ENCODE measurements at places on chromosomes 7 and 10.

GRCh38 chr7:137343281-137343841 lies at the start of gene PTN:
Gene PTN (minus strand): TSS chr7:137343733. CDS start chr7:137254973, 88,760 bp downstream.
- DNase-seq = no peak

GRCh38 chr10:113385021-113385999 lies 167.5 kb upstream of the HABP2 start:
- DNase-seq = peak; percentile 91

GRCh38 chr7:75866489-75867389 lies 12.1 kb upstream of the RHBDD2 start:
- DNase-seq = peak; percentile 84

DNA sequence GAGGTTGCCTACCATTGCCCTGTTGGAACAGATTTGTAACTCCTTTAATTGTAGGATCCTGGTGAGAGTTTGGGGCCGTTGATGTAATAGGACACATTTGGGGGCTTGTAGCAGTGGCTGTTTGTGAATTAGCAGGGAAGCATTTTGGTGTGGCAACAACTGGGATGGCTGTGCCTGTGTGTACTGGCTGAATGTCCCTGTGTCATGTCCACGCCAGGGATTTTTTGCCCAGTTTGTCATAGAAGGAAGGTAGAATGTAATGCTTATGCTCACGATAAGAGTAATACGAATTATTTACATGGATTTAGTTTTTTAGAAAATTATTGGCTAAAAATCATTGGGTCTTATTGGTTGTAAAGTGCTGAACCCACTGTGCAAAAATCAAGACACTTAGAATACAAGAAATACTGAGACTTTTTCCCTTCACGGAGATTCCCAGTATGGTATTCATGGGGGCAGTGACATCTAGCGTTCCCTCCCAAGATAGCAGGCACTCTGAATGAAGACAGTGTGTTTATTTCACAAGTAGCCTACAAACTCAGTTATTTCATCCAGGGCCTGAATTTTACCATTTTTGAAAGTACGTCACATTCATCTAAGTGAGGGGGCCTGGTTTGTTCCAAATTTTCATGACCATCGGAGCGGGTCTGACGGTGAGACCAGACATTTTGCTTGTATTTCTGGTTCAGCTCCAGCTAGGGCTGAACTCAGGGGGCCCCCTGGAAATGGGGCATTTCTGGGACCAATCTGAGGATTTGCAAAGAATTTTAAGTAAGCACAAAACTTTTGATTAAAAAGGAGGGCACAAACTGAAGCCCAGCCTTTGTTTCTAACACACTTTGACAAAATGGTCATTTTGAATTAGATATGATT lies 74.7 kb downstream of the CACNB2 start:
- peak; percentile 58 for DNase-seq

DNA sequence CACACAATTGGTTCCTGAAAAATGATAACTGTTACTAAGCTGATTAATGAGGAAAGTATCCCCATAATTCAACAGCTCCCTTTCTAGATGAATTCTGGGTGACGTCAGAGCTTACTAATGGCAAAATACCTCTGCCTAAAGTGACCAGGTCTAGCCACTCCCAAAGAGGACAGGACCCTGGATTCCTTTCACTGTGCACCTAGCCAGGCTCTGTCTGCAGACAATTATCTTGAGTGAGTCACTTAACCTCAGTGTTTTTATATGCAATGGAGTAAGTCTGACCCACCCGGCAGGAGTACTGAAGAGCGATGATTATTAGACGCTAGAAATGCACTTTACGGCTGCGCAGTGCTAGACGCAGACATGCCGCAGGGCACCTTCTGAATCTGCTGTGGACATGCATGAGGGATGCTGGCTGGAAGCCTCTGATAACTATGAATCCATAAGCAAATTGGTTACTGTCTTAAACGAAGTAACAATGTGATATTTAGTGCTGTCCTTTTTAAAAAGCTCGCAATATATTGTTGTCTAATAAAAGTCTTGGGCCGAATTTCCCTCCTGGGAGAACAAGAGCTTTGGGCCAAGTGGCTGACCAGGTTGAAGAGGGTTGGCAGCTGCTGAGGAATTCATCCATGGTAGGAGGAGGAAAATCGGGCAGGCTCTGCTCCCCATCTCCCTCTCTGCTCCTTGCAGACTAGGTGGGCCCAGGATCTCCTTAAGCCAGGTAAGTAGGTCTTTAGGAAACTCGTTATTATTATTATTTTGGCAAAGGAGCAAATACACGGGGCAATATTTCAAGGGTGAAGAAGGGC lies 4.6 kb upstream of the INPP5A start:
- no peak for DNase-seq

GRCh38 chr10:20240643-20241042 lies 424.4 kb downstream of the PLXDC2 start:
- no peak for DNase-seq

- peak; percentile 35 for DNase-seq
These were observed 3.8 kb upstream of the NRCAM start for GRCh38 chr7:108459922-108460551.

DNA sequence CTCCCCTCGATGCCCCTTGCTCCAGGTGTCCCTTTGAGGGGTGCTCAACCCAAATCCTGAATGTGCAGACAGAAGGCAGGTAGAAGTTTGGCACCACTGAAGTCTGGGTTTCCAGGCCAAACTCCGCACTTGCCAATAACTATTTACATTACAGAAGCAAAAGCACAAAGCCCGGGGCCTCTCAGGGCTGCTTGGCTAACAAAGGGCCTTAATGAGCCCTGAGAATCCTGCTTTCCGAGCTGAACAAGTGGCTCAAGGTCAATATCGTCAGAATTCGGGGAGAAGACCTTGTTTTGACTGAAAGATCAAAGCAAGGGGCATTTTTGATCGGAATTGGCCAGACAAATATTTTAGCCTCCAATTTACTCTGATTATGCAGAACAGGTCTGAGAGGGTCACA lies 189.9 kb downstream of the HERPUD2 start:
- DNase-seq = no peak

- no peak for DNase-seq
These were observed 61.4 kb downstream of the PLXDC2 start for GRCh38 chr10:19877466-19878255.

DNA sequence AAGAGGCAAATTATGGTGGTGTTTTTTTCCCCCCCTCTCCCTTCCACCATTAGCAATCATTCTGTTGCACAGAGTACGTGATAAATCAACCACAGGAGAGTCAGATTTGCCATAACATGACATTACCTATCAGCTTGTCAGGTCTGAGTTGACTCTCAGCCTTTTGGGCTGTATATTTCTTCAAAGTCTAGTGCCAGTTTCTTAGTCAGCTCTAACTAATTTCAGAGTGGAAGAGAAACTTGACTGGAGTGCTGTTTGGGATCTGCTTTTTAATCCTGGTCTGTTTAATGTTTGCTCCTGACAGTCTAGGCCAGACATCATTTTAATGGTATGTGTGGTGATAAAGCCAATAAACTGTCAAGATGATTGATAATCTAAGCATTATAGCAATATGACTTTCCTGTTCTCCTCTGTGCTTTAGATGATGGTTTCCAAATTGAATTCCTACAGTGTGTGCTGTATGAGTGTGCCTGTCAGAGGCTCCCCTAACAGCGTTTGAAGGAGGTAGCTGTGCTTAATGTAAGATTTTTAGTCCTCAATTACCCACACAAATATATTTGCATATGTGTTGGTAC lies 76.9 kb downstream of the LRMDA start:
- DNase-seq = no peak

GRCh38 chr7:151226560-151226874 lies 488 bp downstream of the ABCF2 start:
- DNase-seq = no peak

All from suppressor macrophage (primary cell).